ENCODE measurements at places on chromosomes 13 and 19.
A peak's percentile ranks its signal among the peaks of the same experiment; 100 is the strongest.

DNA sequence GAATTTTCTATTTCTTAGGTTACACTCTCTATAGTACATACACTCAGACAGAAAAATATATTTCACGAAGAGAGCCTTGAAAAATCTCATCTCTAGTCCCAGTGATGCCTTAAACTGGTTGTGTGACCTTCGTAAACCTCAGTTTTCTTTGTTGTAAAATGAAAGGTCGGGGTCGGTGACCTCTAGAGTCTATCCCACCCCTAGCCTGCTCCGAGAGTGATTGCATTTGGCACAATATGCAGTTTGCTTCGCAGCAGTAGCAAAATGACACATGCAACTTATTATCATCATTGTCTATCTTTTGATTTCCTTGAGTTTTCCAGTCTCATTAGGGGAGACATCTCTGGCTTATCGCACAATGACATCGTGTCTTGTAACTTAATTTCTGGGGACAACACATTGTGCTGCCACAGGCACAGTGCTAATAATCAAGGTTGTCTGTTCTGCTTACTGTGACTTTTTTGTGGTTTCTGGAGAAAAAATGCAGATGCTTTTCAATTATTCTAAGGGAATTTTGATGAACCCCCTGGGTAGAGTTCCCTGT lies 115.0 kb downstream of the GGACT start:
- DNase-seq, result no peak

DNA sequence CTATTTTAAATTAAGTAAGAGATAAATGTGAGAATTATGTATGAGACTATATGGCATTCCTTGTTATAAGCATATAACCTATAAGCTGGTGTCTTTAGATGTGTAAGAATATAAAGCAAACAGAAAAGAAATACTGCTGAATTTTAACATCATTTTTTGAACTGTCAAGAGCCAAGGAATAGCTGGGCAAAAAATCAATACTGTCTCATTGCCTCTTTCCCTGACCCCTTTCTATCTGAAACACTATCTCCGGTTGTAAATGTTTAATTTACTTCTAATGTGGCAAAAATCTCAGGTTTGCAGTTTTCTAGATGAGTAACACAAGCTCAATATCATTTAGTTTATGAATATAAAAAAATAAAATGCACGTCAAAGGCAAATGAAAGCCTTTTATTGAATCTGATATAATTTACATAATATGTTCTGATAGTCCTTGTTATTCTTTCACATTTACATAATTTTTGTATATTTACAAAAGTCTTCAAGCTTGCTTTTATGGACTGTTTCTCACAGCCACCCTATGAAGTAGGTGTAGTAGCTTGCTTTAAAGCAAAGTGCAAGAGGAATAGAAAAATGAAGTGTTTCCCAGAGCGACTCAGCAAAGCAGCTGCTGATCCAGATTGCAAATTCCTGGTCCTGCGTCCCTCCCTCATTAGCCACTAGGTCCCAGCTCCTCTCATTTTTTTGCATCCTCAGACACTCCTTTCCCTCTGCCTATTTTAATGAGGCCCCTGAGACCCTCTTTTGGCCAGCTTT lies 188.2 kb upstream of the RFC3 start:
- peak; percentile 1 for DNase-seq

DNA sequence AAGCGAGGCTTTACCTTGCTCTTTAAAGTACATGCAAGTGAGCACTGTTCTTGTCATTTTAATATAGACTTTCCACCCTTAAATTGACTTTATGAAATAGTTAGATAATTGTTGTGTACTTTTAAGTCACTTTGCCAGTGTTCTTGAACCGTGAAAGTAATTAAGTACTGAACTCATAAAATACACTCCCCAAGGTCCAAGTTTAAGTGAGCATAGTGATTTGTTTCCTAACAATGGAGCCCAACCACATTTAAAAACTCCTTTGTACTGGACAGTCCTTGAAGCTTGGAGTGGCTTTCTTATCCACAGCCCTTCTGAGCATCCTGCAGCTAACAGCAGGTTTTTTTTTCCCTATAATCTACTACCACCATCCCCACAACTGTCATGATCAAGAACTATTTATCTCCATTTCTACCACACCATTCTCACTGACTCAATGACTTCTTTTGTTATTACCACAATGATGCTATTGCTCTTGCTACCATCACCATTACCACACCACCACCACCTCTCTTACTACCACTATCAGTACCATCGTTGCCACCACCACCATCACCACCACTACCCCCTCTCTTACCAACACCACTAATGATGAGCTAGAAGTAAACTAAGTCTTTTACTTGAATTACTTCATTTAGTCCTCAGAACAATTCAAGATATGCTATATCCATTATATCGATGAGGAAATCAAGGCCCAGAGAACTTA lies 452.6 kb downstream of the DIAPH3 start:
- DNase-seq, result no peak

DNA sequence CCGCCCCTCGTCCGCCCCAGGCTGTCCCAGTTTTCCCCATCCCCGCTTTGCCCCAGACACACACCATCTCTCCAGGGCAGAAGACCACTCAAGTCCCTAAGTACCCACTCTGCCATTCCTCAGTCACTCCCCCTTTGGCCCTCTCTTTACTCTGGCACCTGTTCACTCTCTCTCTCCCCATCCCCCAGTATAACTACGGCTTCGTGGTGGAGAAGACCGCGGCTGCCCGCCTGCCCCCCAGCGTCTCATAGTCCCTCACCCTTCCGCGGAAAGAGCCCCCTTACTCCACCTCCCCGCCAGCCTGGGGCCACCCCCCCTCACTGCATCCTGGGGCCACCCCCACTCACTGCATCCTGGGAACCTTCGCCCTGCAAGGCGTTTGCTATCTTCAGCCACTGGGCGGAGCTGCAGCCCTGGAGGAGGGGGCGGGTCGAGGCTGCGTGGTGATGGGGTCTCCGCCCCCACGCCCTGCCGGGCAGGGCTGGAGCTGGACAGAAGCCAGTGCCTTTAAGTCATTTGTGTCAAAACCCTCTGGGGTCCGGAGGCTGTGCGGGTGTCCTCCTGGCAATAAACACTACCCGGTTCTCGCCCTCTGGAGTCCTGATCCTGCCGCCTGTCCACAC lies 5.0 kb downstream of the MVB12A start:
- DNase-seq, result no peak

GRCh38 chr19:7516333-7516732 lies 430 bp downstream of the ZNF358 start:
- DNase-seq, result no peak

- DNase-seq, result no peak
Observed at GRCh38 chr13:97020689-97021240, 26.5 kb upstream of the OXGR1 start.

GRCh38 chr13:98147521-98147920 lies 4.6 kb downstream of the FARP1 start:
- no peak for DNase-seq
